Right cardiac atrium (tissue), 5 donors: ENCODE measurements at places on chromosomes 5 and 9. TPM values are rescaled to one million over a fixed set of nuclear protein-coding genes. Genes with fewer than 3 reads are reported as not detected.

Gene HAPLN1
- 0.16 TPM for polyA plus RNA-seq

Gene ABL1
- polyA plus RNA-seq: 21.7 TPM

DNA sequence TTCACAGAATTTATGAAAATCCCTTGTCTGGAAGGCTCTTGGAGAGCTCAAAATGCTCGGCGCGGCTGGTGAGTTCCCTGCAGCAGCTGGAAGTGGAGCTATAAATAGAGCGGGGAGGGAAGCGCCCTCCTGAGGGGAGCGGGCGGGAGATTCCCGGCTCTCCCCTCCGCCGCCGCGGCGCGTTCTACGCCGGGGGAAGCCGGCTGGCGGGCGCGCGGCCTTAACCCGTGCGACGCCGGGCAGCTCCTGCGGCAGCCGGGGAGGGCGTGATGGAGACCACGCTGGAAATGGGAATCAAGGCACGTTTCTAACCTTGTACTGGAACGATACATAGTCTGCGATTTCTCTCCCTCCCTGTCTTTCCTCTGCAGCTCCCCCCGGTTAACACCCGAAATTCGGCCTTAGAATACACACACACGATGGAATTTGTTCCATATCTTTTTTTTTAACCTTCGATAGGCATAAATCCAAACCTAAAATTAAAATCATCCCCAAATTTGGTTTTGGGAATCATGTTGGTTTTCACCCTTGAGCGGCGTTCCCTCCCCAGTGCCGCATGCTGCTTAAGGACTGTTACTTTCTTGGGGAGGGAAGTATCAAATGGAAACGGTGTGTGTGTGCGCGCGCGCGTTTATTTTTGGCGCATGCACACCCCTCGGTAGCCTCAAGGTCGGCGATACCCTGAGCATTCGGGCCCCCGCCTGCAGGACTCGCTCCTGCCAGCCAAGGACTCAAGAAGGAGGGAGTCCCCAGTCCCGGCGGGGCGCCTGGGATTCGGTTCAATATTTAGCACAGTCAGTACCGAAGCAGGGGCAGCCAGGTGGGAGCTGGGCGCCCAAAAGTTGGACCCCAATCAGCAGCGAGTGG lies 306.3 kb upstream of the KCNN2 start:
- peak; percentile 81 for DNase-seq

GRCh38 chr9:128701227-128701854 lies 962 bp upstream of the PKN3 start:
- no peak for DNase-seq

- DNase-seq: no peak
These were observed 10.1 kb downstream of the TRIO start for GRCh38 chr5:14153071-14153864.

DNA sequence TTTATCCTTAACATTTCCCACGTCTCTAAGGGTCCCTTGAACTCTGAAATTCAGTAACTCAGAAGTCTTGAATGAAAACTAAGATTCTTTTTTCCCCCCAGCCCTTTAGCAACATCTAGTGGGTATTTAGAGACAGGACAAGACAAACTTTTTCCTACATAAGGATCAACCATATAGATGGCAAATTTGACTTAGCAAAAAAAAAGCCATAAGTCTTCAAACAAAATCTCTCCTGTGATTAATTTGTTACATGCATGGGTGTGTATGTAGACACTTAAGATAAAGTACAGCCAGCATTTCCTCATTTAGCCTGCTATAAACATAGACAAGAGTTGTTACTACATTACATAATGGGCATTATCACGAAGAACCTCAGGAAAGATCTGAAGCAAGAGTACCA lies 29.1 kb upstream of the ANKRD31 start:
- no peak for DNase-seq

DNA sequence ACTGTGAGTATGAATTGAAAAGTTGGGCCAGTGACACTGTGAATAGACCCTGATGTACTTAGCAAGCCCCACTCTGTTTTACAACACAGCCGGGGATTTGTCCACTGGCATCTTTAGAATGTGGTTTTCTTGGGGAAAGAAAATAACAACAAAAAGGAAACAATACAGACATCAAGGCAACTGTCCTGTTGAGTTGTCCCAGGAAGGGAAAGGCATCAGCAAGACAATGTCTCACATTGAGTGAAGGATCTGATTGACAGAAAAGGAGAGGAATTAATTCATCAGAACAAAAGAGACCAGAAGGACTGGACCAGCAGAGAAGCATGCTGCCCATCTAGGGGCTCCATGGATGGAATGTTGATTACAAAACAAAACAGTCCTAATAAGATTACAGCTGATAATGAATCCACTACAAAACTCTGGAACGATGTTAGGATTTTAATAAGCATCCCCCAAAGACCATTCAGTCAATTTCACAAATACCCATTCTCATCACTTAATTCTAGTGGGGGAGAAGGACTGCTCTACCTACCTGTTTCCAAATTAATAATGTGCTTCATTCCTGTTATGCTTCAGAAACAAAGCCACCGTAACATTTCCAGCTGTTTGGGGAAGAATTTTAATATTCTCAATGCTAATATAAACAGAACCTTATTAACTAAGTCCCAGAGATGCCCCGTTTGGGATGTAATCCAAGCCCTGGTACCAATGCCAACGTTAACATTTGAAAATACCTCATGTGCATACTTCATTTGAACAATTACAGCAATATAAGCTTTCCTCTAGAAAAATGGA lies 298.0 kb downstream of the SPOCK1 start:
- no peak for DNase-seq

- no peak for DNase-seq
These were observed 32.2 kb downstream of the BHMT start for GRCh38 chr5:79143684-79144379.

- DNase-seq: no peak
These were observed 32.2 kb upstream of the FRMD3 start for GRCh38 chr9:83570359-83570758.

- no peak for DNase-seq
These were observed 400.9 kb downstream of the HCN1 start for GRCh38 chr5:45295231-45295630.

DNA sequence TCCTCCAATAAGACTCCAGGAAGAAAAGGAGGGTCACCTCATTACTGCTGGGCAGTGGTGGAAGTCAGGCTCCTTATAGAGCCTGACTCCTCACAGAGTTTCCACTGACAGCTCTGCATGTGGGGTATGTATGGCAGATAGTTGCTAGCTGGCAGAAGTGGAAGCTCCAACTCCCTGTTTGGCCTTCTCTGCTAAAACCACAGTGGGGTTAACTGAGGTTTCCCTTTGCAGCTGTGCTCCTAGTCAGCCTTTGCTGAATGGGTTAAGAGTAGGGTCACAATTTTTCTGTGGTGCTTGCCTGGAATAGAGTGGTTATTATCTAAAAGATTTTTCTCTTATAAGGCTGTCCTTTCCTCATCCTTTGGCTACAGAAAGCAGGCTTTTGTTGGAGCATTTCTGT lies 327.5 kb downstream of the FBXL17 start:
- DNase-seq: no peak

DNA sequence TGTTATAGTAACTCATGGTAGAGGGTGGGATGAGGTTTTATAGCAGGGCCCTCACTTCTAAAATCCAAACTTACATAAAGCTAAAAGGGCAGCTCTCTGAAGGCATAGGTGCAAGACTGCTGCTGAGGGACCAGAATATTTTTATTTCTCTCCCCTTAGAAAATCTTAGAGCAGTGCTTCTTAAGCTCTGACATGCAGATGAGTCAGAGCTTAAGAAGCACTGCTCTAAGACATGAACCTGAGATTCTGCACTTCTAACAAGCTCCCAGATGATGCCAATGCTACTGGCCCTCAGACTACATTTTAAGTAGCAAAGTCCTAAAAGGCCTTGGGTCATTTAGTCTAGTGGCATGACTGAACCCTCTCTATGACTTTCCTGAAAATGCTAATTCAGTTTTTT lies 97.6 kb upstream of the SPRY4 start:
- DNase-seq: no peak
